ENCODE measurements at places on chromosomes 11 and 22.

GRCh38 chr22:37674951-37675929 is at the start of gene LGALS1:
Gene LGALS1 (plus strand): TSS chr22:37675636. CDS start chr22:37675703, 67 bp downstream.
- DNase-seq = peak; percentile 98

DNA sequence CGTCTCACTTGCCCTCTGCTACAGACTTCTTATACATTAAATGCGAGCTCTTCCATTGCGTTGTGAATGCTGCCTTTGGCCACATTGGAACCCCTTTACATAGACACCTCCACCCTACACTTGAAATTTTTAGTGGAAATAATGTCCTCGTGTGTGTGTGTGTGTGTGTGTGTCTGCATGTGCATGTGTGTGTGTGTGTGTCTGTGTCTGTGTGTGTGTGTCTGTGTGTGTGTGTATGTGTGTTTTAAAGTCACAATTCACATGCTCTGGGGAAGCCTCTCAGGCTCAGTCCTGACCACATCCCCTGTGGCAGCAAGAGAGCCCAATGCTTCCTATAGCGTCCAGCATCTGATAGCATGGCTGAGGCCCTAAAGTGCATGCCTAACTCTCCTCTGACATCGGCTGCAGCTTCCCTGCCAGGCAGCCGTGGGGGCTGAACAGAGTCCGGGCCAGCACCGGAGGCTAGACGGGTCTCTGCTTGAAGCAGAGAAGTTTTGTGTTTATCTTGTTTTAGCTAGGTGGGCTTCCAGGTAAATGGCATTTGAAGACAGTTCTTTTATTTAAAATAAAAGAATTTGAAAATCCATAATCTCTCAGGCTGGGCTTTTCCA is 64.5 kb upstream of the EMID1 start:
- DNase-seq = no peak

- no peak for DNase-seq
These were observed 32.8 kb downstream of the OSBPL5 start for GRCh38 chr11:3132271-3132781.

- no peak for DNase-seq
These were observed 82.2 kb upstream of the AKIP1 start for GRCh38 chr11:8828580-8829361.

- no peak for DNase-seq
These were observed 14.5 kb downstream of the RPS3 start for GRCh38 chr11:75413864-75414263.

GRCh38 chr11:16185042-16185441 is 171.3 kb downstream of the SOX6 start:
- DNase-seq = no peak

- DNase-seq = no peak
These were observed 176.4 kb downstream of the KIRREL3 start for GRCh38 chr11:126824035-126824607.

GRCh38 chr11:43788421-43788820 is 92.2 kb upstream of the ALKBH3 start:
- no peak for DNase-seq

All from fibroblast of skin of left biceps (primary cell).